ENCODE measurements at places on chromosomes 13 and 19.

DNA sequence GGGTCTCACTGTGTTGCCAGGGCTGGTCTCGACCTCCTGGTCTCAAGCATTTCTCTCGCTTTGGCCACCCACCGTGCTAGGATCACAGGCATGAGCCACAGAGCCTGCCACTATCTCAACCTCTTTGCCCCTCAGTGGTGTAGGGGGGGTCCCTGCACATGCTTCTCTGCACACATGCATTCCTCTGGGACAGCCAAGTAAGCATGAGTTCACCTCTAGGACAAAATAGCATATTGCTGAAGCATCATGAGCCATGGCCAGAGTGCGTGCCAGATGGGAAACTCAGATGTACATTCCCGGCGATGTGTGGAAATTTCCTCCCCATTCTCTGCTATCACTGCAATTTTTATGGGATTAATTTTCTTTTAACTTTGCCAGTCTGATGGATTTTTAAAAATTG is 23.1 kb downstream of the CHAF1A start:
- no peak for DNase-seq

- DNase-seq: peak; percentile 64
These were observed 2.2 kb downstream of the TSC22D1 start for GRCh38 chr13:44573790-44574465.

DNA sequence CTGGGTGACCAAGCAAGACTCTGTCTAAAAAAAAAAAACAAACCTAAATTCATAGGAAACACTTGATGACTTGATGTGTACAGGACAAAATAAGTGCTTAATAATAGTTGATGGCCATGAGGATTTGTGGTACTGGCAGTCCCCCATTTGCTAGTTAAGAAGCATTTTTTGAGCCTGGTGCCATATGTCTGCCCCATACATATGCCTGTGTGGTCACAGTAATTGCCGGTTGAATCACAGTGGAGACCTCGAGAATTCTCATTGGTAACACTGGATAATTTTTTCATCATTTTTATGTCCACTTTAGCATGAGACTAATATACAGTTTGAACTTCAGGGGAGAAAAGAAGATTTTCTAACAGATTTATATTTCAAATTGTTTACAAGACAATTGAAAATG is 79.2 kb downstream of the LRCH1 start:
- no peak for DNase-seq

DNA sequence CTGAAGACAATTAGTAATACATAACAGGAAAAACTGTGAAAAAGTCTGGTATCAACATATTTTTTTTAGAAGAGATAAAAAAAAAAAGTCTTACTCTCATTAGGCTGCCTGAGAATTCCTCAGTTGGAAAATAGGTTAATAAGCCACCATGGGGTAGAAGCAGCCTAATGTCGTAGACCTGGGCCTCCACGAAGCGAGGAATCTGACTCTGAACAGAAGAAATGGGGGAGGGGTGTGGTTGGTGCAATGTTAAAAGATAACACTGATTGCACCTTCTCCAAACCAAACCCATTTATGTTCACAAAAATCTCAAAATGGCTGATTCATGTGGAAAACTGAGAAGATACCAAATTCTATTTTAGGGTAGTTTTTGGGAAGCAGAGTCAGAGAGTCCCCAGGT is 62.4 kb downstream of the MPHOSPH8 start:
- no peak for DNase-seq

- DNase-seq: no peak
These were observed 10.5 kb upstream of the KLK4 start for GRCh38 chr19:50921426-50922316.

- peak; percentile 83 for DNase-seq
These were observed 13.0 kb downstream of the RBM26 start for GRCh38 chr13:79392882-79393563.

GRCh38 chr19:17404015-17404414 is 1.4 kb downstream of the BST2 start:
- no peak for DNase-seq

DNA sequence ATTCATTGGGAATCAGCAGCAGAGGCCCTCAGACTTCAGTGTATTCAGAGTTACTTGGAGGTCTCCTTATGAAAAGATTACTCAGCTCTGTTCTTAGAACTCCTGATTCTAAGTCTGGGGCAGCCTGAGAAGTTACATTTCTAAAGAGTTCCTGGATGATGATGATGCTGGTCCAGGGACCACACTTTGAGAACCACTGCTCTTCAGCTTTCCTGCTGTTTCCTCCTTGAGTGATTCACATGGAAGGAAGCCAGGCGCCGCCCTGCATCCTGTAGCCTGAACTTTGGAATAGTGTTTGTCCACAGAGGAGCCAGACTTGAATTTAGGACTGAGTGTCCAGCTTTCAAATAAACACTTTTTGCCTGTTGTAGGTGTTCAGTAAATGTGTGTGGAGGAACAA is 2.9 kb downstream of the CEBPG start:
- DNase-seq: peak; percentile 91

- DNase-seq: no peak
These were observed 13.3 kb downstream of the FAM216B start for GRCh38 chr13:42794577-42795275.

DNA sequence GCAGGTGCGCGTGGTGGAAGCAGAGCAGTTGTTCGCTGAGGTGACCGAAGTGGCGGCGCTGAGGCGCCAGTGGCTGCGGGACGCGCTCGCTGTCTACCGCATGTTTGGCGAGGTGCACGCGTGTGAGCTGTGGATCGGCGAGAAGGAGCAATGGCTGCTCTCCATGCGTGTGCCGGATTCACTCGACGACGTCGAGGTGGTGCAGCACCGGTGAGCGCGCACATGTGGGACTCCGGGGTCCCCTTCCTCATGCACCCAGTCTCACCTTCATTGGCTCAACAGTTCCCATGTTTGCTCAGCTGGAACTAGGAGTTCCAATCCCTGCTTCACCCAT is 46.5 kb downstream of the SPTBN4 start:
- no peak for DNase-seq

GRCh38 chr19:57978586-57979289 is 4.4 kb upstream of the C19orf18 start:
- no peak for DNase-seq

- DNase-seq: peak; percentile 40
These were observed 108.3 kb downstream of the DOCK9 start for GRCh38 chr13:98869408-98870090.

DNA sequence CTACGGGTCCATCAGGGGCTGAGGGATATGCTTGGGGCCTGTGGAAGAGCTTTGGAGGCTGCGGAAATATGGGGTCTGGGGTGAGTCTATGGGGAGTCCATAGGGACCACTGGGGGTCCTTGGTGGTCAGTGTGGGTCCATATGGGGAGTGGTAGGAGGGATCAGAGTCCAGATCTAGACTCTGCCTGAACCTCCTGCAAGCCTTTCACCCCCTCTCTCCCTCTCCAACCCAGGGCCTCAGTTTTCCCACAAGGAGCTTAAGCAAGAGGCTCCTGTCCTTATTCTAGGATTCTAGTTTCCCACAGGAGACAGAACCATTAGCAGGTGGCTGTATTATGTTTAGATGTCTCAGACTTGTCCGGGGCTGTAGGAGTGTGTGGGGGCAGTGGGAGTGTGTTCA is 161.9 kb upstream of the TSHZ3 start:
- DNase-seq: no peak

Measured in epithelial cell of esophagus (primary cell).